Chondrocyte (in vitro differentiated cells): ENCODE measurements at places on chromosomes 16 and 17. TPM values are rescaled to one million over a fixed set of nuclear protein-coding genes. Genes with fewer than 3 reads are reported as not detected.
A peak's percentile ranks its signal among the peaks of the same experiment; 100 is the strongest.

- DNase-seq, result no peak
Observed at GRCh38 chr17:81162491-81162890, 2.8 kb upstream of the PVALEF start.

GRCh38 chr17:48310748-48311213 is 119.2 kb downstream of the SKAP1 start:
- DNase-seq, result no peak

GRCh38 chr17:9166788-9167187 is 145.5 kb downstream of the NTN1 start:
- no peak for DNase-seq

Gene GCGR
- not detected in 3 replicates for total RNA-seq

DNA sequence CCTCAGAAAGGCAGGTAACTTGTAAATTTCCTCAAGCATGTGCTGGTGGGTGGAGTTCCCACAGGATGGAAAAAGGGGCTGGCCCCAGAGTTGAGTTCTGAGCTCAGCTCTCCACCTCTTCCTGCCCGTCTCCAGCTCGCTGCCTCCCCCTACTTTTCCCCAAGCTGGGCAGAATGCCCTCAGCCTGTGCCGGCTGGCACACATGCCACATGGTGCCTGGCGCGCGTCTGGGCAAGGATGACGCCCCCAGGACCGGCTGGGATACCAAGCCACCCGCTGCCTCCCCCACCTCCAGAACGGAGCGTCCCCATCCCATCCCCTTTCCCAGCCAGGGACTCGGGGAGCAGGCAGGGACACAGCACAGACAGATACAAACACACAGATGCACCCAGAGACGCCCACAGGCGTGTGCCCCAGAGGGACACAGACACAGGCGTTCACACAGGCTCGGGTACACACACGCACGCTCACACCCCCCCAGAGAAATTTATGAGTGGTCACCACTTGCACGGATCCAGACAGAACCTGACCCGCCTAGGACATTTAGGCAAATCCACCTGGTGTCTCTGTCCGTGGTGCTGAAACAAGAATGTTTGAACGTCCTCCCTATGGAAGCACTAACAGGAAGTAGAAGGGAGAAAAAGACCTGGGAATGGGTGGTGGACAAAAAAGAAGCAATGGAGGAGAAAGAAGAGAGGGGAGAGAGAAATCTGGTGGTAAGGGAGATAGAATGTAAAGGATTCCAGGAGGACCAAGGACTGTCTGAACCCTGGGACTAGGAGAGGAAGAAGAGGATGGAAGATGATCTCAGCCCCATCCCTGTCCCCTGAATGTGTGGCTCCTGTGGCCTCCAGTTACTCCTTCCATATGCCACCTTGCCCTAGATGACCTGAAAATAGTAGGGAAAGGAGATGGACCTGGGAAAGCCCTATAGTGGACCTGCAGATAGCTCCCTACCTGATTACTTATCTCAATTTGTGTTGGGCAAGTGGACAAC is 15.5 kb downstream of the NEUROD2 start:
- DNase-seq, result peak; percentile 76

GRCh38 chr16:72609933-72610332 is 438.0 kb upstream of the PMFBP1 start:
- no peak for DNase-seq

GRCh38 chr17:57597531-57598453 is 147.3 kb downstream of the CCDC182 start:
- peak; percentile 35 for DNase-seq

GRCh38 chr17:68197091-68197996 is 50.5 kb upstream of the AMZ2 start:
- DNase-seq, result no peak

DNA sequence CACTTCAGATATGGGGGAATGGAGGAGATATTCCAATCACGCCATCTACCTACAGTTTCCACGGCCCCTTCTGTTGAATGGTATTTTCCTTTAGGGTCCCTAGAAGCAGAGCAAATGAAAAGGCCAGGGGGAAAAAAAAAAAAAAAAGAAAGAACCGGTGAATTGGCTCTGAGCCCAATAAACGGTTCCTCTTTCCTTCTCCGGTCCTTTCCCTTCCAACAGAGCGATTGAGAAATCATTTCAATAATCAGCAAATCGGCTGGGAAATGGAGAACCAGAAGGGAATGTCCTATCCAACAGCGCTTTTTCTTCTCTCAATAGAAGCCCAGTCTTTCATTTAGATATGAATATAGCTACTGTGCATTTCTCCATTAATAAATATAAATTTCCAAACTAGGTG is 26.8 kb upstream of the HOXB13 start:
- DNase-seq, result no peak

DNA sequence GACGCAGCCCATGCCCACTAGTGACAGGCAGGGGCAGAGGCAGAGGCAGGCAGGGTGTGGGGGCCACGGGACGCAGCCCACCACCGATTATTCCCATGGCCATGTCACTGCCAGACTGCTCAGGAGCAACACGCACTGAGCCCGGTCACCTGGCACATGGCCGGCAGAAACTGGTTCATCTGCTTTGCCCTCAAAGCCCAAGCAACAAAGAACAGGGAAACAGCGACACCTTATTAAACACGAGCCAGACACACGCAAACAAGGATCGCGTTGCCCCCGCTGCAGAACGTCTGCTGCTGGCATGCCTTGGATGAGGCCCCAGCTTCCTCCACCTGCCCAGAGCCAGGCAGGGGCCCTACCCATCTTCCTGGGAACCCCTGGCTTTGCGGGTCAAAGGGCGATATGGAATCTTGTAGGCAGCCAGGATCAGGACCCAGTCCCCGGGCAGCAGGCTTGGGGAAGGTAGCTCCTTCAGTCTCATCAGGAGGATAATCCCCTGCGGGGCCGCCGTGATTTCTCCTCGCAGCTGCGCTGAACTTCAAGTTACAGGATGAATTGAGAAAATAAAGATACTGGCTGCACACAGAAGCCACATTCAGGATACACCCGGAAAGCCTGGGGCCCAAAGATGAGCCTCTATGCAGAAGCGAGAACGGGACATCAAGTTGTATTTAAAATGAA is 4.8 kb downstream of the TBC1D16 start:
- DNase-seq, result no peak

GRCh38 chr16:13634253-13634652 is 285.7 kb upstream of the ERCC4 start:
- DNase-seq, result no peak

DNA sequence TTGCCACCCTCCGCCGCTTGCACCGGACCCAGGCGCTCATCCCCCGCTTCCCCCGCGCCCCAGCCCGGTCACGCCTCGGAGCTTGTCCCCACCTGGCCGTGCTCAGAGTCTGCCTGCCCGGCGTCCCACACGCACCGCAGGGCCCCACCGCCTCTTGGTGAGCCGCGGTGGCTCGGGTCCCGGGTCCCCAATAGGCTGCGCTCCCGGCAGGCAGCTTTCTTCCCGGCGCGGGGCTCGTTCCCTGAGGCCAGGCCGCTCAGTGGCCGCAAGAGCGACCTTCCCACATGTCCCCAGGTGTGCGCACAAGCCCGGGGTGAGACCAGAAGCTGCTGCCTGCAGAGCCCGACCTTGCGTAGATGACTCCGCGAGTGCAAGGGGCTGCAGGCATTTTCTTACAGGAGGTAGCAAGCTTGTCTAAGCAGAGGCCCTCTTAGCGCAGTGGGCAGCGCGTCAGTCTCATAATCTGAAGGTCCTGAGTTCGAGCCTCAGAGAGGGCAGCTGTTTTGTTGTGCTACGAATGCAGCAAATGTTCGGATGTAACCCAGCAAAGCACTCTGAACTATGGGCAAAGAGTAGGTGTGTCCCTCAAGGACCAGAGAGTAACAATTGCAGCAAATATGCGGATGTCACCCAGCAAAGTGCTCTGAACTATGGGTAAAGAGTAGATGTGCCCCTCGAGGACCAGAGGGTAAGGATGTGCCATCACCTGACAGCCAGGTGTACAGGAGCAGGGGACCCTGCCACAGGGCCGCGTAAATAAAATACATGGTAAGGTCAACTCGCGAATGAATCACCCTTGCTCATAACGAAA is 15.6 kb downstream of the TLE7 start:
- DNase-seq, result peak; percentile 92

Gene ZG16B
- 2.1 to 2.6 TPM in 2 of 3 replicates, not detected in the other for total RNA-seq

Gene RND2
- total RNA-seq, result 0.73 to 1.5 TPM (median 1.1 TPM) in 3 replicates

DNA sequence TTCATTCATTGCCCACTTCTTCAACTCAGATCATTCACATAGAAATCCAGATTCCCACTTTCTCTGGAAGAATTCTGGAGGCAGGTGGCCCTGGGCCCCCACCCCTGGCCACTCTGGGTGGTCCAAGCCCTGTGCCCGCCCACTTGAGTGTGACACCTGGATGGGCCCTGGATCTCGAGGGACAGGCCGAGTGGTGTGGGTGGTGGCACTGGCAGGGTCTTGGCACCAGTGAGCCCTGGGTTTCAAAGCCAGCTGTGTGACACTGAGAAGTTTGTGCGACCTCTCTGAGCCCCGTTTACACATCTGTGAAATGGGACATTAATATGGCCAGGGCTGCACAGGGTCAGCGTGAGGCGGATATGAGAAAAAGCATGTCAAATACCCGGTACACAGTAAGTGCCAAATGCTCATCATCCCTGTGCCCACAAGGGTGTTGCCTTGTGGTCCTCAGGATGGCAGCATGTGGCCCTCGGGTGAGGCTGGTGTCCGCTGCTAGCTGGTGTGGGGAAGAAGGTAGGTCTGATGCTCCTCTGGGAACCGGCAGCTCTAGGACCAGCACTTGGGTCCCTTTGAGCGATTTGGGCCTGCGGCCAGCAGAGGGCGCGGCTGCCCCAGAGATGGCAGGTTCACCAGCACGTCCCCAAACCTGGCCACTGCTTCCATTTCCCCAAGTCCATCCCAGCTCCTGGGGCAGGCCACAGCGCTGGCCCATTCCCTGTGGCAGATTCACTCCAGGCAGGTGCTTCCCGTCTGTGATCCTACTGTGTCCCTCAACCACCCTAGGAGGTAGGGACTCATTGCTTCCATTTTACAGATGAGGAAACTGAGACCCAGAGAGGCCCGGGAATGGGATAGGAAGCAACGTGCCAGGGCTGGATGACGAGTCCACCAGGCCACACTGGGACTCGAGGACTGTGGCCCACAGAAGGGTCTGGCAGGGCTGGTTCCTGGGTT is 3.6 kb downstream of the OSGIN1 start:
- no peak for DNase-seq

DNA sequence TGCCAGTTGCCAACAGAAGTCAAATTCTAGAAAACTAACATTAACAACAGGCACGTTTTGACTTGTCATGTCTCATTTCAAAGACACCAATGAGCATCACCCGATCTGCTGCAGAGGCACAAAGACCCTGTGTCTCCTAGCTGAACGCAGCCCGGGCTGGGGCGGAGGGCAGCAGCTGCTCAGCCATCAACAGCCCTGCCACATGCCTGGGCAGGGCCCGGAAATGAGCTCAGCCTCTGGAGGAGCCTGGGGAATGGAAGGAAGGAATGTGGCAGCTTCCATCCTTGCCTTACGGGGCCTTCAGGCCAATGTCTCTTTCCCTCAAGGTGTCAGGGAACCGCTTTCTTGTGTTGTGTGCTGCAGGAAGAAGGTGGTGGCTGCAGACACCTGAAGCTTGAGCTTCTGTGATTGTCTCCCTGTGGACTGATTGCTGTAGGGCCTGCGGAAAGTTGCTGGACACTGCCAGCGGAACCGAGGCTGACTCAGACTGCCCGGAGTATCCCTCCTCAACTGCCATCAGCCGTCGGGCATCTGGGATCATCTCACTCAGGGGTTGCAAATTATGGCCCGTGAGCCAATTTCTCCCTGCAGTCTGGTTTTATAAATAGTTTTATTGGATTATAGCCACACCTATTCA is 7.3 kb downstream of the CDH13 start:
- DNase-seq, result no peak

- DNase-seq, result no peak
Observed at GRCh38 chr16:3998793-3999478, 117.3 kb downstream of the ADCY9 start.

- DNase-seq, result no peak
Observed at GRCh38 chr16:9297437-9298113, 206.1 kb downstream of the HAPSTR1 start.

DNA sequence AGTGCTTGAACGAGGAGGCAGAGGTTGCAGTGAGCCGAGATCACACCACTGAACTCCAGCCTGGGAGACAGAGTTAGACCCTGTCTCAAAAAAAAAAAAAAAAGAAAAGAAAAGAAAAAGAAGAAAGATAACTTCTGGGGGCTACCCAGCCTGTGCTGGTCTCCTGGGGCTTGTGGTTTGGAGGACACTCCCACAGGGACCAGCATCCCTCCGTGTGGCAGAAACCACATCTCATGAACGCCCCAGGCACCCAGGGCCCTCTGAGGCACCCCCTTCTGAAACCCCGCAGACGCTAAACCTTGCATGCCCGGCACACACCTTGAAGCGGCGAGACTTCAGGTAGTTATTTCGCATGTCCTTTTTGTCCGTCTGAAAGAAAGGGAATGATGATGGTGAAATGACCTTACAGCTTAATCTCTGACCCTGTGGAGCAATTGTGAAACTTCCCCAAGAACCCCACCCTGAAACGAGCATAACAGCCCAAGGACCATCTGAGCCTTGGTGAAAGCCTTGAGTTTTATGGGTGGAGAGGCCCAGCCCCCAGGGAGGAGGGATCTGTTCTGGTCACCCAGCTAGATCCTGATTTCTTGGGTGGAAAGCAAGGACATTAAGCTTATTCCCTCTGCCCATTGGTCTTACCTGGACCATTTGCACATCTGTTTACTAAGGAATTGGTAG is 55.0 kb downstream of the CNGB1 start:
- DNase-seq, result no peak

DNA sequence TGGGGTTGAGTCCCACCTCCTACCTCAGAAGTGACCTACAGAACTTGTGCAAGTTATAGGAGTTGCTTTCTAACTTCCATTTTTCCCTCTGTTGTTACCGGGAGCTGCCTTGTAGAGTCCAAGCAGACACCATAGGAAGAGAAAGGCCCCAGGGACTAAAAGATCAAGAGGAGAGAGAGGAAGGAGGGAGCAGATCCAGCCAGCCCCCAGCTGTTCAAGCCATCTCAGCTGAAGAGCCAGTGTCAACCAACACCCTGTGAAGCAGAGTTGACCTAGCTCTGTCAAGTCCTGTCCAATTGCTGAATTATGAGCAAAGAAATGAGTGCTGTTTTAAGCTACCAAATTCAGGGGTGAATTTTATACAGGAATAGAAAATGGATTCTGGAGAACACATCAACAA is 34.9 kb upstream of the CACNG4 start:
- DNase-seq, result peak; percentile 6

- no peak for DNase-seq
Observed at GRCh38 chr16:88505405-88506082, 52.5 kb downstream of the ZFPM1 start.

Gene NAGS
- 0.40 to 0.51 TPM (median 0.41 TPM) in 3 replicates for total RNA-seq

GRCh38 chr16:87704754-87705353 is 60.9 kb downstream of the KLHDC4 start:
- no peak for DNase-seq

GRCh38 chr17:55448681-55449080 is 27.0 kb upstream of the MMD start:
- DNase-seq, result no peak

Gene KRTAP4-4
- total RNA-seq, result not detected in 3 replicates

- DNase-seq, result no peak
Observed at GRCh38 chr17:70905796-70906195, 736.5 kb downstream of the KCNJ2 start.
